CD14-positive monocyte (primary cell): ENCODE measurements at places on chromosomes 16 and 17. TPM values are rescaled to one million over a fixed set of nuclear protein-coding genes. Genes with fewer than 3 reads are reported as not detected.

The HAPSTR1 gene
- 17.8 and 58.9 TPM in 2 replicates for polyA plus RNA-seq

The MT1F gene
- polyA plus RNA-seq: 21.9 TPM

The ITGA2B gene
- 0.21 and 0.22 TPM in 2 replicates for polyA plus RNA-seq

The PRCD gene
- polyA plus RNA-seq: not detected

The CD300LF gene
- polyA plus RNA-seq: 112 TPM

The MYH2 gene
- polyA plus RNA-seq: not detected

The ALOX15 gene
- not detected in 2 replicates for polyA plus RNA-seq

DNA sequence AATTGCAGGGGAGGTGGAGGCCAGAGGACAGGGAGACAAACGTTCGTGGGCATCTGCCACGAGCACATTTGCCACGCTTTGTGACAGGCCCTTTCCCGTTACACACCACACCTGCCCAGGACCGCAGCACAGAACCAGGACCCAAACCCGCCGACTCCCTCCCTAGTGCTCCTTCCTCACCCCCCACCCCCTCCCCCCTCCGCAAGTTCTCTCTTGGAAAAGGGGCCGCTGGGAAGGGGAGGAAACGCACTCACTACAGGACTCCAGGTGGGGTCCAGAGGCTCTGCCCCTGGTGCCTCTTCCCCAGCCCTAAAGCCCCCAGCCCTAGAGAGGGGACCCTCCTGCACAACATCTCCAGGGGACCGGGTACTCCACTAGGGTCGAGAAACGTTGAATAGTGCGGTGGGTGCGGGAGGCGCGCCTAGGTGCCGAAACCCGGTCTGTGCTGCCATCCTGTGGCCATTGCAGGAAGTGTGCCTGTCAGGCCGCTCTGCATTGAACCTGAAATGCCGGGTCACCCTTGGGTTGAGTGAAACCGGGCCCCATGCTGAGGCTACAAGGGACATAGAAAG, 21.9 kb upstream of the EIF1 start:
- no peaks in the 10 kb centered on the region for H3K36me3 ChIP-seq
- H3K27ac ChIP-seq: peak overlapping the region; percentile 68

DNA sequence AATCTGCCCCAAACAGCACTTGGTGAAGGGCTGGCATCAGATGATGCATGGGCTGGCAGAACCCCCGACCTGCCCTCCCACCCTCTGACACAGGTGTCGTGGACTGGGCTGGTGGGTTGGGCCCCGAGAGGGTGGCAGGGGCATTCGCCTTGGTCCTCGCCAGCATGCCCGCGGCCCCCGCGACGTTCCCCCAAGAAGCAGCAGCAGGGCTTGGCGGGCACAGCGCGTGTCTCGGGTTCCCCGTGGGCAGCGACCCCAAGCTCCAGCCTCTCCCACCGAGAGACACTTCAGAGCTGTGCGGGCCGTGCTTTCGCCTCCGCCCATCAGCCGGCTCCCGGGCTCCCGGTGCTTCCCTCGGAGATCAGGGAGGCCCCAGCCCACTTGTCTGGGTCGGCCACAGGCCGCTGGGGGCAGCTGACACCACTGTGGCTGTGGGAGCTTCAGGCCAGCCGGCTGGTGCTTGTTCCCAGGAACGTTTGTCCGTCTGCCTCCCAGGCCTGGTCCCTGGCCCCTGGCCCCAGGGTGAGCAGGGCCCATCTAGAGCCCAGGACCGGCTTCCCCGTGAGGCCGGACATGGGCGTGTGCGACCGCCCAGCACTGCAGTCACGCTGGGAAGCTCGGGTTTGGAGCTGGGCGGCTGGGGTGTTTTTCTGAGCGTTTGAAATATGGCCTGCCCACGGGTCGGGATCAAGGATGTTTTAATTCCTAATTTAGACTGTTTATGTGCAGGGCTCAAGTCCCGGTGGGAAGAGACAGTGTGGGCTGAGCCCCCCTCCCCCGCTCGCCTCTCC, 16.6 kb downstream of the CACNA1H start:
- H3K36me3 ChIP-seq: no peaks in the 10 kb centered on the region
- H3K27me3 ChIP-seq: no peaks in the 10 kb centered on the region
- no peak for DNase-seq
- H3K4me1 ChIP-seq: no peaks in the 10 kb centered on the region
- H3K27ac ChIP-seq: no peak overlapping the region
- H3K4me3 ChIP-seq: no peak overlapping the region

- no peak for DNase-seq
- no peak overlapping the region for H3K27ac ChIP-seq
- peaks cover 8% of the 10 kb centered on the region for H3K27me3 ChIP-seq
- H3K4me3 ChIP-seq: no peak overlapping the region
These were observed 6.0 kb downstream of the DOC2A start for GRCh38 chr16:30004811-30005242.

- no peaks in the 10 kb centered on the region for H3K4me1 ChIP-seq
- H3K27me3 ChIP-seq: no peaks in the 10 kb centered on the region
- DNase-seq: no peak
- H3K27ac ChIP-seq: no peak overlapping the region
These were observed 40.2 kb upstream of the METTL16 start for GRCh38 chr17:2551928-2552327.

DNA sequence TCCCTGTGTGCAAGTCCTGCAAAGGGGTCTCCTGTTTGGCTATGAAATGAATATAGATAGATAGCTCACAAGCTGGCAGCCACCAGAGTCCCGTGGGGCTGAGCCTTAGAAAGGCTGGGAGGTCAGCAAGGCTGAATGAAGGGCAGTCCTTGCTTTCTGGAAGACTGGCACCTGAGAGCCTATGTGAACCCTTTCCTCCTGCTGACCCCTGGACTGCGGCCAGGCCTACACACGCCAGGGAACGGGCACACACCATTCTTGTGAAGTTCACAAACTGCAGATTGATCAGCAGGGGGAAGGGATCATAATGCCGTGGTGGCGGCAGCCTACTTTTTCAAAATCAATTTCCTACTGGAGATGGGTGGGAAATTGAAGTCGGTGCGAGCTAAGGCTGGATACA, 985 bp upstream of the C17orf107 start:
- H3K27ac ChIP-seq: no peak overlapping the region
- H3K27me3 ChIP-seq: no peaks in the 10 kb centered on the region
- peaks cover 44% of the 10 kb centered on the region for H3K36me3 ChIP-seq
- no peak for DNase-seq

GRCh38 chr16:57810197-57811031, 8.1 kb upstream of the KIFC3 start:
- no peaks in the 10 kb centered on the region for H3K36me3 ChIP-seq
- no peaks in the 10 kb centered on the region for H3K27me3 ChIP-seq
- H3K4me1 ChIP-seq: peaks cover 25% of the 10 kb centered on the region
- peak; percentile 97 for DNase-seq
- peak overlapping the region; percentile 61 for H3K27ac ChIP-seq

GRCh38 chr17:40622509-40622928, 25.1 kb downstream of the SMARCE1 start:
- H3K36me3 ChIP-seq: peaks cover 9% of the 10 kb centered on the region
- H3K4me3 ChIP-seq: no peak overlapping the region

DNA sequence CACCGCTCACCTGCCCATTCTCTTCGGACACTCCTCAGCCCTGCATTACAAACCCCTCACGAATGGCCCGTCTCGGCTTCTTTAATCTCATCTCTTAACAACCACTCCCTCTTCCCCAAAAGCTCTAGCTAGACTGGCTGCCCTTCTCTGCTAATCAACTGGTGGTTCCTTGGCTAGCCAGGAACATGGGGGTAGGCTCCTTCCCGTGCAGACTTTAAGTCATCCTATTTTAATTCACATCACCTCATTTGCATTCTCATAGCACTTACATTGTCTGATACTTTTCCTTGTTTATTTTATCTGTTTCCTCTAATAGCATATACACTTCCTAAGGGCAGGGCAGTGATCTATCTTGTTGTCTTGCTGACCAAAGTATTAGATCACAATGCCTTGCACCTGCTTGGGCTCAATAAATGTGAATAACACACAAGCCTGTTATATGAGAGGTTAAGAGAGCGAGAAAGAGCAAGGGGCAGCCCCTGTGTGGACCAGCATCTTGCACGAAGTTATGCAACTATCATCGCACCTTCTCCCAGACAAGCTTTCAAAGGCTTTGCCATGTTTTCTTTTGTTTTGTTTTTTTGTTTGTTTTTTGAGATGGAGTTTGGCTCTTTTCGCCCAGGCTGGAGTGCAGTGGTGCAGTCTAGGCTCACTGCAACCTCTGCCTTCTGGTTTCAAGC, 9.8 kb downstream of the TP53 start:
- peaks cover 31% of the 10 kb centered on the region for H3K36me3 ChIP-seq
- no peak overlapping the region for H3K4me3 ChIP-seq
- no peaks in the 10 kb centered on the region for H3K27me3 ChIP-seq
- no peaks in the 10 kb centered on the region for H3K4me1 ChIP-seq

DNA sequence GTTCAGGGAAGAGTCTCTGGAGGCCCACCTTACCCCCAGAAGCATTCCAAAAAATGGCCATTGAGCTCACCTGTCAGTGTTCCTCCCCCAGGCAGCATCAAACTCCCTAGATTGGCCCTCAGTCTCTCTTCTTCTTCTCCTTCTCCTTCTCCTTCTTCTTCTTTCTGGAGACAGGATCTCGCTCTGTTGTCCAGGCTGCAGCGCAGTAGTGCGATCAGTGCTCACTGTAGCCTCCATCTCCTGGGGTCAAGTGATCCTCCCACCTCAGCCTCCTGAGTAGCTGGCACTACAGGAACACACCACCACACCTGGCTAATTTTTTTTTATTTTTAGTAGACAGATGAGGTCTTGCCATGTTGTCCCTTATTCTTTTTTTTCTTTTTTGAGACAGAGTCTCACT, 16.4 kb upstream of the WNT3 start:
- no peaks in the 10 kb centered on the region for H3K36me3 ChIP-seq
- no peak overlapping the region for H3K4me3 ChIP-seq
- no peaks in the 10 kb centered on the region for H3K4me1 ChIP-seq
- DNase-seq: no peak
- no peak overlapping the region for H3K27ac ChIP-seq
- H3K27me3 ChIP-seq: no peaks in the 10 kb centered on the region

GRCh38 chr17:48676963-48677558, 45.3 kb downstream of the PRAC1 start:
- H3K4me1 ChIP-seq: no peaks in the 10 kb centered on the region
- no peaks in the 10 kb centered on the region for H3K36me3 ChIP-seq

- no peak overlapping the region for H3K4me3 ChIP-seq
- peaks cover 67% of the 10 kb centered on the region for H3K4me1 ChIP-seq
These were observed 6.5 kb upstream of the BAHCC1 start for GRCh38 chr17:81388612-81389367.

DNA sequence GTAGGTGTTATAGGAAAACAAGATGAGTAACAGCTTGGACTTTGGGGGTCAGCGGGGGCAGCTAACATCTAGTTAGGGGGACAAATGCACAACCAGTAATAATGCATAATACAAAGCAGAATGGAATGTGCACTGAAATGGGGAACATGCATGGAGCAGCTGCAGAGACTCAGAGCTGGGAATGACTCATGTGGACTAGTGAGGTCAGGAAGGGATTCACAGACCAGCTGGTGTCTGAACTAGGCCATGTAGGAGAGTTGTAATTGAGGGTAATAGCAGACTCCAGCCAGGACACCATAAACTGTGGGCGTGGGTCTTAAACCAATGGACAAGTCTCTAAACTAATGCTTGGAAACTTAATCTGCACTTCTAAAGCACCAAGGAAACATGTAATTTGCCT, 176.8 kb upstream of the ASIC2 start:
- H3K27ac ChIP-seq: no peak overlapping the region
- H3K27me3 ChIP-seq: no peaks in the 10 kb centered on the region
- H3K4me3 ChIP-seq: no peak overlapping the region
- no peaks in the 10 kb centered on the region for H3K36me3 ChIP-seq

GRCh38 chr16:7057458-7057857, 275.2 kb upstream of the RBFOX1 start:
- H3K4me3 ChIP-seq: no peak overlapping the region
- no peak for DNase-seq
- no peak overlapping the region for H3K27ac ChIP-seq
- no peaks in the 10 kb centered on the region for H3K36me3 ChIP-seq
- H3K27me3 ChIP-seq: no peaks in the 10 kb centered on the region

DNA sequence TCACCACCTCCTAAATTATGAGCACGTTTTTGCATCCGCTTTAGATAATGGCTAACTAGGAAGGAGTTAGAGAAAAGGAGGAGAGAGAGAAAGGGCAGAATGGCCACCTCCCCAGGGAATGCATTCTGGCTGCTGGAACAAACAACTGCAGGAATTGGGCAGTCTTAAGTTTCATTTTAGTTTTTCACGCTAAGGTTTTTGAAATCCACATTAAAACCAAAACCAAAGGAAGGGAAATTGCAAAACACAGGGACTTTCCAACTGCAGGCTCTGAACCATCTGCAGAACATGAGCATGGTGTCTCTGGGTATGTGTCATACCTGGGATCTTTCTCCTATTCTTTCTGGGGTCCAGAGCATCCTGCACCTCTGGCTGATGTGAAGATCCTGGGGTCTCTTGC, 12.1 kb upstream of the CCL8 start:
- H3K4me1 ChIP-seq: peaks cover 51% of the 10 kb centered on the region
- DNase-seq: peak; percentile 94
- no peaks in the 10 kb centered on the region for H3K36me3 ChIP-seq
- H3K27me3 ChIP-seq: no peaks in the 10 kb centered on the region

DNA sequence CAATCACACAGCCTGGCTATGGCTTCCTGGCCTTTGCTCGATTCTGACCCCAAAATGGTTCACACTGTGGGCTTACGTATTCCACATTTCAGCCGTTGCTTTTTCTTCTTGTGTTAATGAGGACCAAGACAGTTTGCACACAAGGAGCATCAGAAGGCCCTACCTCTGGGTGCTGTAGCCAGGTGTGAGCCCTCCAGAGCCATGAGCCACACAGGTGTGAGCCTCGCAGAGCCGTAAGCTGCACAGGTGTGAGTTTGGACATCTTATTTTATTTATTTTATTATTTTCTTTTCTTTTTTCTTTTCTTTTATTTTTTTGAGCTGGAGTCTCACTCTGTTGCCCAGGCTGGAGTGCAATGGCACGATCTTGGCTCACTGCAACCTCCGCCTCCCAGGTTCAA, 70.6 kb downstream of the LMF1 start:
- no peak overlapping the region for H3K4me3 ChIP-seq
- no peak for DNase-seq
- H3K4me1 ChIP-seq: no peaks in the 10 kb centered on the region
- H3K27ac ChIP-seq: no peak overlapping the region

DNA sequence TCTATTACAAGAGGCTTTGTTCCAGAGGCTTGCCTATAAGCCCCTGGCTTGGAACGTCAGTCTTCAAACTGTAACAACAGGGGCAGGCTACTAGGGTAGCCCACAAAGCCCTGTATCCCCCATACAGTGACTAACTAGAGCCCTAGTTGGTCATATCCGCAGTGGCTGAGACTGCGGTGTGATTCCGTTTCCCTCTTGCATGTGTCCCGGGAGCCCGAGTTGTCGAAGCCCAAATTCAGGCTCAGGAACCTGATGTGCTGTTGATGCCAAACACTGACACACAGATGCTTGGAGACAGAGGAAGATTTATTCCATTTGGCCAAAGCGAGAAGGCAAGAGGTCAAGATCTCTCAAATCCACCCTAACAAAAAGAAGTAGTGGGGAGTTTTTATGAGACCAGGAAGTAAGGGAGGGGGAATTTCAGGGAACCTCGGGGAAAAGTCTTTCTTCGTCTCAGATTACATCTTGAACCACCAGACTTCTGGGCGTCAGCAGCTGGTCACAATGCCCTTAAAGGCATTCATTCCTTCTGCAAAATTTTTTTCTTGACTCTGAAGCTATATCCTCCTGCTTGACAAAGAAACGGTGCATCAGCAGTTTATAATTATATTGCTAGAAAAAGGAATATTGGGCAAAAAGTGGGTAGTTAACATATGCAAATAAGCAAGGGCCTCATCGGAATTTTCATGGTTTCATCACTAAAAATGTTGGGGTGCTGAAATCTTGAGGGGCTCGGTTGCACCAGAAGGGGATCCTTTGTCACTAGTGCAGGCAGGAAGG, 879 bp downstream of the SLFN5 start:
- H3K27me3 ChIP-seq: no peaks in the 10 kb centered on the region
- peak overlapping the region; percentile 86 for H3K4me3 ChIP-seq
- no peaks in the 10 kb centered on the region for H3K36me3 ChIP-seq
- peak overlapping the region; percentile 94 for H3K27ac ChIP-seq
- DNase-seq: peak; percentile 67
